ENCODE measurements at places on chromosomes 16 and 17.

GRCh38 chr16:24544640-24545039 is 5.3 kb downstream of the RBBP6 start:
- no peak for DNase-seq

GRCh38 chr16:57866529-57866918 is 64.2 kb upstream of the KIFC3 start:
- DNase-seq: no peak

GRCh38 chr17:45384789-45385262 is 47.8 kb downstream of the ARHGAP27 start:
- no peak for DNase-seq

- peak; percentile 35 for DNase-seq
Observed at GRCh38 chr17:39757931-39758873, 20.5 kb downstream of the GRB7 start.

DNA sequence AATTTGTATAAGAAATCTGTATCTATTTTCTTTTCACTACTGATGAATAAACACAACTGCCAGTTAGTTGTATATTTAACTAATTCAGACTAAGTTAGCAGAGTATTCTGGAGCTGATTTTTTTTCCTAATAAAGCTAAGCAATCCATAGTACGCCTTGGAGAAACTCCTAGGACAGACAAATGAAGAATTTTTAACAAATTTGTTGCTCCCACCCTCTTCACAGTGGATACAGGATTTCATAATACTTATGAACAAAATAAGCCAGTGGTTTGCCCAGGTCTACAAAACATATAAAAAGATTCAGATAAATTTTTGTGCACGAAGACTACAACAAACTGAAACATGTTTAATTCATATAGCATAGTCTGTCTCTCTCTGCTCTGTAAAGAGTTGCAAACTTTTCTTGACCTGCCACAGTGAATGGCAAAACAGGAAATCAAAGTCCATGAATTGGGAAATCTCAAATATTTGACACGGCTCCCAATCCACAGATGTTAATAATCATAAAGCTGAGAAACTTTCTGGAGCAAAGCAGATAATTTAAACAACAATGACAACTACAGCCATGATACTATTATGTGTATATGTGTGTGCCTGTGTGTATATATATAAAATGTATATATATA is 594 bp upstream of the ABCA6 start:
- DNase-seq: no peak

- DNase-seq: no peak
Observed at GRCh38 chr17:78107976-78108725, 20.4 kb downstream of the TMC6 start.

DNA sequence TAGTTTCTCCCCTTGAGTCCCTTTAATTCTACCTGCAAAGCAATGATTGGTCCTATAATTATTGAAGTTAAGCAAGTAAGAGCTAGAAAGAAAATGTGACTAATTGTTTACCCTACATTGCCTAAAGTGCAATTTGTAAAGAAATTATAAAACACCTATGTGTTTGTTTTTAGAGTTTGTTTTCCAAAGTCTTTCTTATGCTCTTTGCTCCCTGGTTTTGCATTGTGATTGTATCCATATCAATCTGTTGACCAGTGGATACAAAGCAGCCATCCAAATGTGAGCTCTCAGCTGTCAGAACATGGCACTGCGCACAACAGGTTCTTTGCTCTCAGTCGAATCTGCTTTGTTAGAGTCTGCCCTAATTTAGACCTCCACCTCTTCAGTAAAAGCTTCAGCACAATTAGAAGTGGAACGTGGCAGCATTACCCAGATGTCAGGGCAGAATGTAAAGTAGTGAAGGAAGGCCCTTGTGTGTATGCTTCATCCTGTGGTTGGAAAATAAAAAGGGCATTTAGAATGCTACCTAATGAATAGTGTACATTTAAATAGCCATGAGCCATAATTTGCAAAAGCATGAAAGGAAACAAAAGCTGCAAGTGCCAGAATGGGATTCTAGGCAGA is 70.5 kb downstream of the AATF start:
- no peak for DNase-seq

DNA sequence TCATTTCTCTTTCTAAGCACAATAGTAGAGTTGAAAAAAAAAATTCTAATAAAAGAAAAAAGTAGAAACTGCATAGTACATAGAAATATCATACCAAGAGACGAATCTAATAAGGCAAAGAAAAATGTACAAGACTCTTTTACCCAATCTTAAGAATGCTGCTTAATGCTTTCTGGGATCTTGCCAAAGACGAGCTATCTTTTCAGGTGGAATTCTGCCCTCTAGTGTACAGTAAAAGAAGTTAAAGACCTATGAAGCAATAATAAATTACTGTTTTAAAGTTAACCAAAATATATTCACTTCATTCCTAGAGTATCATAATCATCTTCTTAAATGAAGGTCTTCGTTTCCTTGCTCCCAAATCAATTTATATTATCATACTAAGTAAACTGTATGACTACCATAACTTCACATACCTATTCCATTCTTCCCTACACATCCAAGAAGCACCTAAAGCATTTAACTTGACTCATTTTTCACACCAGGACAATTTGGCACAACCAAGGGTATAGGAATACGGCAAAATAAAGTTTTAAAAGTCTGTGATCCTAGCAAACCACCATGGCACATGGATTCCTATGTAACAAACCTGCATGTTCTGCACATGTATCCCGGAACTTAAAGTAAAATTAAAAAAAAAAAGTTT is 47.7 kb downstream of the CFDP1 start:
- no peak for DNase-seq

GRCh38 chr17:35998756-35999155 is 2.6 kb downstream of the CCL15 start:
- no peak for DNase-seq

- no peak for DNase-seq
Observed at GRCh38 chr17:43171586-43172487, 823 bp downstream of the NBR1 start.

DNA sequence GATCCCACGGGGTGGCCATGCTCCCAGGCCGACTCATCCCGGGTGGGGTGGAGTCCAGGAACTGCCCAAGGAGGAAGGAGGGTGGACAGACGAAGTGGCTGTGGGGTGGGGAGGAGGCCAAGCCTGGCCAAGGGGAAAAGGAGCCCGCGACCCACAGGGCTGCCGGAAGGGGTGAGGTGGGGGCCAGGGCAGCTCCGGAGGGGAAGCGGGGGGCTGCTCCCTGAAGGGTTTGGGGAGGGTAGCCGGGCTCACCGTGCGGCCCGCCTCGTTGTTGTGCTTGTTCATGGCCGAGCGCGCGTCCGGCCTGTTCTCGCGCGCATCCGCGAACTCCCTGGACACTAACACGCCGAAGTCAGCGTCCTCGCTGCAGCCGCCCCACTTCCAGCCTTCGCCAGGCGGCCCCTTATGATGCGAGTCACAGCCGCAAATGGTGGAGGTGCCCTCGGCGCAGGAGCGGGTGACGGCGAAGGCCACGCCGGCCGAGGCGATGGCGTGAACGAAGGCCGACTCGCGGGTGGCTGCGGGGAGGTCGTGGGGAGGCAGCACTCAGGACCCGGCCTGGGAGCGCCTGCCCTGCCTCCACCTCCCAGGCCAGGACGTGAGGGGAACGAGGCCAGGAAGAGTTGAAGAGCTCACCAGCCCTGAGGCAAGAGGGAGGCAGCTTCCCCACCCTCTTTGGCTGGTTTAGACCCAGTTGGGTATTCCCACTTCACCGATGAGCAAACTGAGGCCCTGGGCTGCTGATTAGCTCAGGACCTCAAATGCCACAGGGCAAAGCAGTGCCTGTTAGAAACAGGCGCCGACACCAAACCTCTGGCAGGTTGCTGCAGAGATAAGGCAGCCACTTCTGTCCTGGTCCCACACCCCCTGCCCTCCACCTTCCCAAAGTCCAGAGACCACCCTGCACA is 48.7 kb downstream of the WNT3 start:
- DNase-seq: no peak

DNA sequence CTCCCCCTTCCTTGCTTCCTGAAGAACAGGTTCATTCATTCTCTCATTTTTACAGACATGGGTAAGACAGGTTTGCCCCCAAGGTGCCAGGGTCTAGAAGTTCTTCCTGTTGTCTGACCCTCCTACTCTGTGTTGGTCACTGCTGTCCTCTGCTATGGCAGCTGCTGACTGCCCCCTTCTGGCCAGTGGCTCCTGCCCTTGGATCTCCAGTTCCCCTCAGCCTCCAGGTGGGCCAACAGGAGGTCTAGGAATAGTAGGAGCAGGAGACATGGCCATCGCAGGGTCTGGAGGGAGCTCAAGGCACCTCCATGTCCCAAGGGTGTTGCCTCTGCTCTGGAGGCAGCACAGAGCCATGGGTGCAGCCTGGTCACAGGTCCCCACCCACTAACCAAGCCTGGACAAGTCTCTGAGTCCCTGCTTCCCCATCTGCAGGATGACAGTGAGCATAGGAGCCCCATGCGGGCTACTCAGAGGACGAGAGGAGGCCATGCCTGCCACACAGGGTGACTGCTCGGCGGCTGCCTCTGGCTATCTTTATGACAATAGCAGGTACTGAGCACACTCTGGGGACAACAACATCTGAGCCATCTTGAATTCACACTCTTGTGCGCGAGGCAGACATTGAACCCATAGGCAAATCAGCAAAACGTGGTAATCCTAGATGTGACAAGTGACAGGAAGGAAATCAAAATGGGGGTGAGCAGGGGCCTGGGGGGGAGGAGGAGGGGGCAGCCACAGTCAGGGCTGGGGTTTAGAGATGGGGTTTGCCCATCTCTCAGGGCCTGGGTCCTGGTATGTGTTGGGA is 27.0 kb upstream of the NXPH3 start:
- DNase-seq: no peak

GRCh38 chr17:72562615-72563188 is 441.9 kb downstream of the SOX9 start:
- DNase-seq: no peak

DNA sequence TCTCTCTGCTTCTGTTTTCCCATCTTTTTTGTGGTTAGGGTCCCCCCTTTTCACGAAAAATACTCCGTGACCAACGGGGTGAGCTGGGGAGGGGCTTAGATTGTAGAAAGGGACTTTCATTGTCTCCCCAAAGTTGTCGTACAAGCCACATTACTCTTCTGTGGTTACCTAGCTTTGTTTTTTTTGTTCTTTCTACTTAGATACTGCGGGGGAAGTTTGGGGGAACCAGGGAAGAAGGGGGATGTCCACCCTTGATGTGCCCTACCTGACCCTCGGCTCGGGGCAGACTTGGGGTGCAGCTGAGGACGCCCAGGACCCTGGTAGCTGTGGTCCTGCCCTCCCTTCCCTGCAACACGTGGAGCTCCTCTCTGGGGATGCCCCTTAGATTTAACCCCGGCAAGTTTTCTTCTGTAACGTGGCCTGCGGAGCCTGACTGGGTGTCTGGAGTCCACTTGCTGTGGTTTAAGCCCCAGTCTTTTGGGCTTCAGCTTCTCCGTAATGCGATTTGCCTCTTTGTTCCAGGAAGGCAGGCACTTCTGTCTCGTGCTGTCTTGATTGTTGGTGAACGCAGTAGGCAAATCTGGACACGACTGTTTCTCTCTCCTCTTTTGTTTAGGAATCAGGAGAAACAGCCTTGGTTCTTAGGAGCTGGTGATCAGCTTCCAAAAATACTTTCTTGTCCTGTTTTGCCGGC is 892 bp downstream of the ABCC1 start:
- DNase-seq: peak; percentile 37

DNA sequence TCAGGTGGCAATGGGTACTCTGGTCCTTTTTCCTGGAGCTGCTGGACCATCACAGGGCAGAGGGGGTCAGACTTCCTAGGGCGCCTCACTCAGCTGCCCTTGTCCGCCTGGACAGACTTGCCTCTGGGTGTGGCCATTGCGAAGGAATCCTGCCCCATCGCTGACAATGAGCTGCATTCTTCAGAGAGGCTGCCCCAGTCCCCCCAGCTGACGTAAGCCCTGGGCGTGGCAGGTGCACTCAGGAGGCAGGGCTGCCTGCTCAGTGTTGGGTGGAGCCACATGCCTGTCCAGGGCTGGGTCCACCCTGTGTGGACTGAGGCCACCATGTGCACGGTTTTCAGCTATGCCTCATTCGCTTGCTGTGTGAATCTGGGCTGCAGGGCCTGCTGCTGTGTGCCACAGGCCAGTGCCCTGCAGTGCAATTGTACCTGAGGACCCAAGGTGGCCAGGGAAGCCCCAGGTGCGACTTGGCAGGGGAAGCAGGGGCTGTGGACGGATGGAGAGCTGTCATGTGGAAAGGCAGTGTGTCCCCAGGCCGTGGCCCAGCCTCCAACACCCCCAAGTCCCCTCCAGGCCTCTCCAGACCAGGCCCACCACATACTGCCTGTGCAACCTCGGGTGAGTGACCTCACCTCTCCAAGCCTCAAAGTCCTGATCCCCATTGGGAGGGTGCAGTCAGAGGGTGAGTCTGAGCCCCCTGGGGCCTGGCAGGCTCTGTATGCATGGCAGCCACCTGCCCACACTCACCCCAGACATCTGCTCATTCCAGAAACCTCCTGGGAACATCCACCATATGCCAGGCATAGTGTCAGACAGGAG is 14.0 kb upstream of the MPRIP start:
- no peak for DNase-seq

GRCh38 chr17:4834681-4835020 is 1.5 kb downstream of the MINK1 start:
- no peak for DNase-seq

GRCh38 chr16:11521055-11521454 is 65.7 kb downstream of the LITAF start:
- no peak for DNase-seq

DNA sequence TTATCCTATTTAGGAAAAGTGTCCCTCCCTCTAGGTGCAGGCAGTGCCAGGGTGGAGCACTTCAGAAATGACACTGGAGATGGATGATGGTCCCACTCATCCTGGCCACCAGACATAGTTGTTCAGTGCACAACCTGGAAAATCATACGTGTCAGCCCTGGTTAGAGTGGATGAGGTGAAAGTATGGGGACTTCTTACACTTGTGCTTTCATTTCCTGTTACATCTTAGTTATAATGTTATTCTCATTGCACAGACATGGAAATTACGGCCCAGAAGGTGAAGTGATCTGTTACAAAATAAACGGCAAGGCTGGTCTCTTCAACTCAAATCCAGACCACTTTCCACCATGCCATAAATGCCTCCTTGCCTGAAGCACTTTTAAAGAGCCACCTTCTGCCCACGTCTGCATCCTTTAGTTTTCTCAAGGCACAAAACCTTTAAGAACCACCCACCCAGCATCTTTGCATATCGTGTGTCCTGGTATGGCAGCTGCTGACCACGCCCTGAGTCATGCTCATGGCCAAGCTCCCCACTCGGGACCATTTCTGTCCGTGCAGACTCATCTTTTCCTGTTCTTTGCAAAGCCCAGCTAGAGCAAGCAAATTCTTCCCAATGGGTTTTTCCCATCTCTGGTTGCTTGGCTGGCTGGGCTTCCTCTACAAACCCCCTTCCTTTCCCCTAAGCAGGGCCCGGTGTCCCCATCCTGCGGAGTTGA is 22.4 kb downstream of the TBC1D3B start:
- DNase-seq: no peak

- DNase-seq: no peak
Observed at GRCh38 chr17:42525221-42525620, 10.8 kb upstream of the NAGLU start.
